Large intestine (tissue), 12 donors: ENCODE measurements at places on chromosomes 13 and 19.

GRCh38 chr19:43101950-43102349 lies 19.4 kb upstream of the PSG2 start:
- no peak for DNase-seq

DNA sequence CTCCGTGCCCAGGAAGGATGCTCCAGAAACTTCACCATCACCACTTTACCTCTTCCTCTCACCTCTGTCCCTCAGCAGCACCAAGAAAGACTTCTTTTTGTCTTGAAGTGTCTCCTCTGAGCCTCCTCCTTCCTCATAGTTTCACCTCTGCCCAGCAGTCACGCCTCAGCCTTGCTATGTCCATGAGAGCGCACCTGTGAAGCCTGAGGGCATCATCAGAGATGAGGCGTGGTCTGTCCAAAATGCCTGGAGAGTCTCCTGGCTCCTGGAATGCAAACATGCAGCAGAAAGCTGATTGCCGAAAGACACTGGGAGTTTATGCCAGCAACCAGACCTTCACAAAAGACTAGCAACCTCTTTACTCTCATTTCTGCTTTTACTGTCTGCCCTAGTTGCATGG lies 336.6 kb downstream of the TEX29 start:
- no peak for DNase-seq

- no peak for DNase-seq
Measured at GRCh38 chr19:29908963-29909944, 32.8 kb upstream of the URI1 start.

DNA sequence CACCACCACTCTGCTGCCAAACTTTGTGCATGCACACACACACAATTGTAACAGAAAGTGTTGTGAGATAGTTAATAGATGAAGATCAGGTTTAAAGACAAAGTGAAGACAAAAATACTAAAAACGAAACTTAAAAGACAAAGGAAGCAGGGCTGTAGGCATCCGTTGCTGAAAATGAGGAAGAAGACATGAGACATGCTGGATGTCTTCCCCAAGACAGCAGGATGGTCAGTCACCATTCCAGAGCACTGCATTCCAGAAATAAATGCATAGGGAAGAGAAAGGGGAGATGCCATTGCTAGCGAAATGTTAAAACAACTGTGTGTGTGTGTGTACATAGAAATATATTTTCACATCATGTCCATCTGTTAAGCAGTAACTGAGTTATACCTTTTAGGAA lies 520.1 kb downstream of the SUCLA2 start:
- DNase-seq: no peak

DNA sequence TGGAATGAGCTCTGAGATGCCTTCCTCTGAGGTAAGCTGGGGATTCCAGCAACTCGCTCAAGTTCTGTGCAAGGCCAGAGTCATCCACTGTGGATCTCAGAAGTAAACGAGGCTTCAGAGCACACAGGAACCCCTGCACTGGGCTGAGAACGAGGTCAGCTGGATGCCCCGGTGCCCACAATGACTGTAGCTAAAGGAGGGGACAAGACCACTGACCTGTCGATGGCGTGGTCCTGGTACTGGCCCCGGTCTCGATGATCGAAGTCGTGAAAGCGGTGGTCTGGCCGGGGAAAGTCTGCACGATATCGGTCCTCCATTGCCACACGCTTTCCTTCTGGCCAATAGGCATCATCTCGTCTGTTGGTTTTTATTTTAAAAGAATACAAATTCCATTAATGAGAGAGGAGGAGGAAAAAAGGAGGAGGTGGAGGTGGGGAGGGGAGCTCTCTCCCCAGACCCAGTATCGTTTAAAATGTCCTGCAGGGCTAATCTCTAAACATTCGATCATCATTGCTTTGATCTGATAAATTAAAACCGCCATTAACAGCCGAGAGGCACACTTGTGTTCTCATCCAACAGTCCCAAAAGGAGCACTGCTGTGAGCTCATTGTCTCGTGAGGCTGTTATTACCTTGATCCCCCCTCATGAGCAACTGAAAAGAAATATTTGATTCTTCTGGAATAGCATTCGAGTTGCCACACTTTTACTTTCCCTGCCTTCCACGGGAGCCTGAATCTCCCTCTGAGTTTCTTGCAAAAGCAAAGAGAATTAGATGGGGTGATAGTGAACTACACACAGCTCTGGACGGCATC lies 25.0 kb upstream of the TINCR start:
- DNase-seq: no peak

DNA sequence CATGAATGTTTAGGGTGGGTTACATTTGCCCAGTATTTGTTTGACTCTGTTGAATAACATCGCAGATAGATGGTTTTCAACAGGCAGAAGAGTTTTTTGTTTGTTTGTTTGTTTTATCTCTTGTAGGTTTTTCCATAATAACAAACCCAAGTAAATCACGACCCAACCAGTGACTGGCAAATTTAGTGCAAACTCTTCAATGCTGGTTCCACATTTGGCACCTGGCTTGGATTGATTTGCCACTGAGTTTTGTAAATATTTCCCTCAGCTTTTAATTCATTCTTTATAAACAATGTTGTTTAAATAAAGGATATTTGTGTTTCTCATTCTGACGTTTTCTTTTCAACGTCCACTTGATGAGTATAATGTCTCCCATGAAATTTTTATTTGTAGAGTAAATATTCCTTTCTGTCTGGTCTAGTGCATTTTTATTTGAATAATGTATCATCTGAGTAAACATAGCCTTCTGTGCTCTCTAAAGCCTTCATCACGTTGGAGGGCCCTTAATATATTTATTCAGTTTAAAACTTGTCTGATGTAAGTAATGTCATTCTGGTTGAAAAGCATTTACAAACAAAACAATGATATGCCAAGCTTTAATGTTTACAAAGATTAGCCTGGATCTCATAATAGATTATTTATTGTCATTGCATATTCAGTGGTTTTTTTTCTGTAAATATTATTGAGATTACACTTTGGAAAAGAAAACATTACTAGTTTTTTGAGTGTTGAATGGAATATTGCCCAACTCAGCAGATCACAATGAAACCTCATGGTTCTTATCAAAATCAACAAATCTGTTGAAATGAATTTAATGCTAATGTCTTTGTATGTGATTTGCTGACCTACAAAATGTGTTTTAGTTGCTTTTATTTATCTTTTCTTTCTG lies 90.4 kb upstream of the PEG3 start:
- no peak for DNase-seq

- DNase-seq: no peak
Measured at GRCh38 chr19:57273014-57273413, 7.3 kb upstream of the ZNF460 start.

GRCh38 chr13:20116213-20116612 lies 44.6 kb downstream of the GJA3 start:
- no peak for DNase-seq

- no peak for DNase-seq
Measured at GRCh38 chr13:67299751-67300150, 69.6 kb upstream of the PCDH9 start.

- no peak for DNase-seq
Measured at GRCh38 chr19:51566489-51567100, 4.5 kb upstream of the ZNF175 start.

GRCh38 chr13:67390462-67391086 lies 160.4 kb upstream of the PCDH9 start:
- DNase-seq: no peak

DNA sequence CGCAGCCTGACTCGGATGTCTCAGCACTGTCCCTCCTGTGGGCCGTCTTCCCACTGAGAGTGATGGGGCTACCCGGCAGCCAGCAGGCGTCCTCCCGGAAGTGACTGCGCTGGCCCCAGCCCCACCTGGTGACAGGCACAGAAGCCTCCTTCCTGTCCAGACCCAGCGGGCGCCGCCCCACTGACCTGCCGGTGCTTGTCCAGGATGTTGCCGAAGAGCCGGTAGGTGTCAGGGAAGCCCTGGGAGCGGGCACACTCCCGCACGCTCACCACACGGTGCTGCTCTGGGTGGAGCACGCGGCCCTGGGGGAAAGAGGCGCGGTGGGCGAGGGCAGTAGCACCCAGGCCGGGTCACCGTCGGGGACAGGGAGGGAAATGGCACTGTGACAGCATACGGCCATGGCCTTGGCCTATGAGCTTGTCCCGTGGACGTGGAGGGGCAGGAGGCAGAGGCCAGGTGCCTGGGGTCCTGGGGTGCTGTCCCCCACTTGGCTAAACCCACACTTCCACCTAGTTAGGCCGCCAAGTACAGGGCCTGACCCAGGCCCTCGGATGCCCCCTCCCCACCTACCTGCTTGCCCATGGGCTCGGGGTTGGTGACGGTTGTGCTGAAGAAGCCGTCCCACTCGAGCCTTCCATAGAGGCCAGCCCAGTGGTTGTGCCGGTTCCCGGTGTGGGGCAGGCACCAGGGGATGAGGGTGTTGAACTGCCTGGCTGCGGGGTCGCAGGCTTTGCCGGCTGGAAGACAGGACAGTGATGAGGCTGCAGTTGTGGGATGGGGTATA lies 16.0 kb upstream of the EIF3G start:
- no peak for DNase-seq

DNA sequence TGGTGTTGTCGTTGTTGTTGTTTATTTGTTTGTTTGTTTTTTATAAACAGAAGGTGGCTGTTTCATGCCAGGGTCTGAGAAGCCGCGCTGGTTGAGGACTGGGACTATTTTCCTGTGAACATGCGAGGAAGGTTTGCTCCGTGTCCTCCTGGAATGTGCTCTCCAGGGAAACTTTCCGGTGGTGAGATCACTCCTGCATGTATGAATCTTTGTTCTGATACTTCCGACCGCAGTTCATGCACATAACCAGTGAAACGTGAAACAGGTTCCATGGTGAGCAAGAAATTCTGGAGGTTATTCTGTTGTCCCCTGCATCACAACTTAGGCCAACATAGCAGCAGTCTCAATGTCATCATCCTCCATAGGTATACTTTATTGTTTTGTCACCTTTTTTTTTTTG lies 187.6 kb upstream of the ARGLU1 start:
- no peak for DNase-seq

DNA sequence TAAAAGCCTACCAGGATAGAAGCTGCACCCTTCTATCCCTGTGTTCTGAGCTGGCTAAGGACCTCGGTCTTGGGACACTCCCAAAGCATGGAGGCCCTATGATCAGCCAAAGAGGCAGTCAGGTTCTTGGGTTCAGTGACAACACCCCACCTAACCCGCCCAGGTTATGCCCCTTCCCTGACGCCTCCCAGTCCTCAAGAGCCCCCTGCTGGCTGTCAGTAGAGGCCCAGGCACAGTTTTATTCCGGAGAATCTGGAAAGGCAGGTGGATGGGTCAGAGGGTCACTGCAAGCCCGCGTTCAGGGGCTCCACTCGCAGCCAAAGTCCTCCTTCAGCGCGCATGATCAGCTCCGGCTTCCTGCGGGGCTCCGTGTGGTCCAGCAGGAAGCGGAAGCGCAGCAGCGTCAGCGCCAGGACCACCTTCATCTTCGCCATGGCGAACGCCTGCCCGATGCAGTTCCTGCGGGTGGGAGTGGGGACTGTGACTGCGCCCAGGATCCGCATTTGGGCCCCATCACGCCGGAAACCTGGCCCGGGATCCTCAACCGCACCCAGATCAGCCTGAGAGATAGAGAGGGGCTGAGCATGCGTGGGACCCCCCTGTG lies 22.3 kb downstream of the OR10H3 start:
- no peak for DNase-seq

DNA sequence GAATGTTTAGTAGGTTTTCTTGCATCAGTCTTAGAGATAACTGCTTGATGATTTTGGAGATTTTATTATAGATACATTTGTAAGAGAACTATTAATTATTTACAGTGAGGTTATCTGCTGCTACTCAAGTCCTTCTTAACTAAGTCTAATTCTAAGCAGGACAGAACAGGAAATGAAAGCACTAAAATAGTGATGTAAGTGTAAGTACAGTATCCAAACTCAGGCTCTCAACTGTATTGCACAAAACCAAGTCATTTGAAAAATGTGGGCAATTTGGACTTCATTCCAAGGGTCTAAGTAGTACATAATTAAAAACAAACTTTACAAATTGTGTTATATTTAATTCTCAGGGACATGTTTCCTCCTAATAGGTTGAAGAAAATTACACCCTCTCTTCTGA lies 417.1 kb downstream of the ITGBL1 start:
- DNase-seq: no peak

- no peak for DNase-seq
Measured at GRCh38 chr13:83352391-83352790, 529.9 kb downstream of the SLITRK1 start.

GRCh38 chr13:70747262-70747661 lies 639.0 kb upstream of the KLHL1 start:
- DNase-seq: no peak

DNA sequence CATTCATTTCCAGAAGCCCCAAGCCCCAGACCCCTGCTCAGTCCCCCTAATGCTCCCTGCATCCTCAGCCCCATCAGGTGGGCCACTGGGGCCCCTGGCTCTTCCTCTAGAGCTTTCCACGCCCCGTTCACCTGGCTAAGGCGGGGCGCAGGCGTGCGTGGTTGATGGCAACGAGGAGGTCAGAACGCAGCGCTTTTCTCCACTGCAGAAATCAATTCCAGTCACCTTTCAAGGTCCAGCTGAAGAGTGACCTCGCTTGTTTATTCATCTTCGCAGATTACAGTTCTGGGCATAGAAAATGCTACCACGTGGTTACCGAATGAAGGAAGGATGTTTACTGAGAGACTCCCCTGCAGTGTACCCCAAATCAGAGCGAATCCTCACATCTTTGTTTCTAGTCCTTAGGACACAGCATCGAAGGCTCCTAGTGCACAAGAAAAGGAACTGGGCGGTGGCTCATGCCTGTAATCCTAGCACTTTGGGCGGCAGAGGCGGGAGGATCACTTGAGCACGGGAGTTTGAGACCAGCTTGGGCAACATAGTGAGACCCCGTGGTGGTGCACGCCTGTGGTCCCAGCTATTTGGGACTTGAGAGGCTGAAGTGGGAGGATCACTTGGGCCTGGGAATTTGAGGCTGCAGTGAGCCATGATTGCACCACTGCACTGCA lies 828 bp upstream of the PBX4 start:
- DNase-seq: no peak

- DNase-seq: no peak
Measured at GRCh38 chr13:22897571-22898314, 283.0 kb upstream of the SGCG start.

- peak; percentile 10 for DNase-seq
Measured at GRCh38 chr13:60572003-60572798, 175.2 kb downstream of the TDRD3 start.

DNA sequence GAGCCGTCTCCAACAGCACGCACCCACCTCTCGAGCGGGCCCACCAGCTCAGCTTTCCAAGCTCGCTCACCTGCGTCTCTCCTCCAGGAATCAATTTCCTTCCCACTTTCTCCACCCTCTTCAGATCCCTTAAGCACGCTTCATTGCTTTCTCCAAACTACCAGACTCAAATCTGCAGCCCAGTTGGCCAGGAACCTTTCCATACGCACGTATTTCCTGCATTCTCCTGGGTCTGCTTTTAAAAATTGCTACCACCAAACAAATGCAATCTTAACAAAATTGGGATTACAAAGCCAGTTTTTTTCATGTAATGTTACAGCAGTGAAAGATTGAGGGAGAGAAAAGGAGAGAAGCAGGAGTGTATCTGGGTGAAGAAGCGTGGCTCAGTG lies 1.5 kb downstream of the ENOX1 start:
- DNase-seq: peak; percentile 7

GRCh38 chr13:110299283-110299840 lies 7.6 kb downstream of the COL4A1 start:
- no peak for DNase-seq
